ENCODE measurements at places on chromosomes 12 and 14.
A peak's percentile ranks its signal among the peaks of the same experiment; 100 is the strongest.

- peak; percentile 78 for DNase-seq
- no peak overlapping the region for H3K4me3 ChIP-seq
- H3K4me1 ChIP-seq = peaks cover 12% of the 10 kb centered on the region
- H3K36me3 ChIP-seq = no peaks in the 10 kb centered on the region
- H3K27ac ChIP-seq = peak overlapping the region; percentile 63
Observed at GRCh38 chr12:11705010-11705409, 55.5 kb downstream of the ETV6 start.

DNA sequence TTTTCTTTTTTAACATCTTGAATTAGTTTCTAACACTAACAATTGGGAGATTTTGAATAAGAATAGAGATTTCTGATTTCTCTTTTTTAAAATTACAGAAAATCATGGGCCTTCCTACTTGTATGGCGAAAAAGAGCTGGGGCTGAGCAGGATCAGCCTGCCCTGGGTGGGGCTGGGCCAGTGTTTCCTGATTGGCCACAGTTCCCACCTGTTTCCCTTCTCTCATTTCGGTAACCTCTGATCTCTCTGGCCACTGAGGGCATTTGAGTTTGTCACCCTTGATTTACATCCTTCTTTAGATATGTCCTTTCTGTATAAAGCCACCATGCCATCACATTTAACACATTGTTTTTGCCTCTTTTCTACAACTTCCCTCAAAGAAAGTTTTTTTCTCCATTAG, 254.2 kb downstream of the ZFP36L1 start:
- no peak overlapping the region for H3K27ac ChIP-seq
- H3K27me3 ChIP-seq = no peaks in the 10 kb centered on the region
- no peaks in the 10 kb centered on the region for H3K36me3 ChIP-seq
- no peak for DNase-seq
- peaks cover 20% of the 10 kb centered on the region for H3K4me1 ChIP-seq
- H3K4me3 ChIP-seq = no peak overlapping the region

GRCh38 chr12:88248606-88249005, 106.5 kb downstream of the TMTC3 start:
- DNase-seq = peak; percentile 35
- H3K4me1 ChIP-seq = peaks cover 24% of the 10 kb centered on the region
- H3K36me3 ChIP-seq = no peaks in the 10 kb centered on the region
- H3K27ac ChIP-seq = no peak overlapping the region
- H3K4me3 ChIP-seq = no peak overlapping the region

GRCh38 chr12:24021164-24021502, 71.7 kb upstream of the SOX5 start:
- no peak for DNase-seq
- no peaks in the 10 kb centered on the region for H3K4me1 ChIP-seq
- no peak overlapping the region for H3K27ac ChIP-seq
- H3K27me3 ChIP-seq = peaks cover 4% of the 10 kb centered on the region
- no peaks in the 10 kb centered on the region for H3K36me3 ChIP-seq

Measured in PC-3 (cell line).